ENCODE measurements at places on chromosomes 2 and 18. TPM values are rescaled to one million over a fixed set of nuclear protein-coding genes. Genes with fewer than 3 reads are reported as not detected.

The EFEMP1 gene
- 37.8 TPM for total RNA-seq

The CUL3 gene
- total RNA-seq, result 39.2 TPM

The UGT1A8 gene
- total RNA-seq, result not detected

The BOK gene
- total RNA-seq, result 45.3 TPM

The CLEC4F gene
- total RNA-seq, result not detected

The UGT1A9 gene
- not detected for total RNA-seq

The NBAS gene
- total RNA-seq, result 56.0 TPM

The ARID5A gene
- 8.9 TPM for total RNA-seq

The NCKAP5 gene
- total RNA-seq, result under 0.01 TPM

The PCARE gene
- not detected for total RNA-seq

The NBEAL1 gene
- total RNA-seq, result 15.2 TPM

The IL36A gene
- not detected for total RNA-seq

The LOXHD1 gene
- total RNA-seq, result not detected

The HOXD8 gene
- total RNA-seq, result 11.8 TPM

The TFPI gene
- 158 TPM for total RNA-seq

The SNTG2 gene
- total RNA-seq, result not detected

The ITPRIPL1 gene
- total RNA-seq, result 1.4 TPM

The ACTG2 gene
- 12.4 TPM for total RNA-seq

The MARCHF4 gene
- total RNA-seq, result 2.6 TPM

The MC5R gene
- not detected for total RNA-seq

The UGT1A4 gene
- not detected for total RNA-seq

The G6PC2 gene
- not detected for total RNA-seq

The EGR4 gene
- not detected for total RNA-seq

The COLEC11 gene
- not detected for total RNA-seq

The SERPINB11 gene
- not detected for total RNA-seq

The BCL2 gene
- not detected for total RNA-seq

The PRKAG3 gene
- not detected for total RNA-seq

The TTL gene
- total RNA-seq, result 42.4 TPM

The POTEI gene
- total RNA-seq, result not detected

The MYOM1 gene
- not detected for total RNA-seq

The CCDC74B gene
- 11.2 TPM for total RNA-seq

The LRRC30 gene
- total RNA-seq, result not detected

The TSHZ1 gene
- 5.7 TPM for total RNA-seq

The ACKR3 gene
- not detected for total RNA-seq

The ZSWIM2 gene
- not detected for total RNA-seq

The HOXD10 gene
- 2.0 TPM for total RNA-seq

The AKAIN1 gene
- total RNA-seq, result not detected

The TRABD2A gene
- total RNA-seq, result 7.8 TPM

The IL1F10 gene
- not detected for total RNA-seq

The OTOS gene
- not detected for total RNA-seq
